Prostate gland (tissue), 2 donors: ENCODE measurements at places on chromosomes 5 and 9. TPM values are rescaled to one million over a fixed set of nuclear protein-coding genes. Genes with fewer than 3 reads are reported as not detected.

DNA sequence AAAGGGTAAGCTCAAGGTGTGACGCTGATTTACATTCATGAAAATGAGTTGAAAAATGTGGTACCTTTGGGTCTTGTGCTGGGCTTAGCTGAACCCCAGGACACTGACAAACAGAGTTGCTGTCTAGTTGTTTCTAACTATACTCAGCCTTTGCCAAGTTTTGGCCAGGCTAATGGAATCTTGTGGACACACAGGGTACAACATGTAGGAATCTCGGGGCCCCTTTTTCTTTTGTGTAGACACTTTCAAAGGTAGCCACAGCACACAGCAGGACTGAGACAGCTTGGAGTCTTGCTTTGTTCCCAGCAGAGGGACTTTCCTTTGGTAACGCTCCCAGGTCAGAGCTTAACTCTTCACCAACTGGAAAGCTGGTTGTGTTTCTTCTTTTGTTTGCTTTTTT lies 7.8 kb downstream of the LIX1 start:
- DNase-seq, result no peak

- DNase-seq, result no peak
Observed at GRCh38 chr9:134252084-134252830, 74.0 kb upstream of the RXRA start.

The DDX4 gene
- not detected for total RNA-seq

The UBAC1 gene
- total RNA-seq, result 53.7 TPM

GRCh38 chr9:89606049-89606623 lies 1.3 kb downstream of the GADD45G start:
- DNase-seq, result peak; percentile 74

GRCh38 chr5:107557051-107557658 lies 113.6 kb downstream of the EFNA5 start:
- peak; percentile 68 for DNase-seq

DNA sequence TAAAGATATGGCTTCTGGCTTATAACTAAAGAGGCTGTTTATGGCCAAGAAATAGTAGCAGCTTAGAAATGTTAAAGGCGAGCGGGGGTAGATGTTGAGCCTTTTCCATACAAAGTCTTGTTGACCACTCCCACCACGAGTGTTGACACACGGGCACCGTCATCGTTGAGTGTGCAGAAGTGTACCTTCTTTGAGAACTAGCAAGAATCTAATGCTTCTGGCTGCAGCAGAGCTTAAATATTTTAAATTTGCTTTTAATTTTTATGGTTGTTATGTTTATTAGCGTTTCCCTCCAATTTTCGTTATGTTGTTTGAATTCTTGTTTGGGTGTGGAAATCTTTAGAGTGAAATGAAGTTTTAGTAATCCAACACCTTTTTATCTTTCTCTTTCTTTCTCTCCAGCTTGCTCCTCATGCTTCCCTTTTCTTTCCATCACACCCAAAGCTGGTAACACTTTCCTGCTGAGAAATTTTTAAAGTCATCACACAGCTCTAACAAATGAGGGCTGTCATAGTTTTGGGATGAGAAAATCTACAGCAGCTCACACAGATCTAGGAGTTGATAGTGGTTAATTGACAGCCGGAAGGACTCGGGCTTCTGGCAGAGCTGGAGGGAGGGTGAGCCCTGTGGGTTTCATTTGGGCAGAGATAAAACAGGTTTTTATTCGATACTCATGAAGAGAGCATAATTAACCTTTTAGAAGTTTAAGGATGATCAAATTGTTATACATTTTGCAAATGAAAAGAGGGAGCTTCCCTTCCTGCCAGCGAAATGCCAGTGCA lies 120.1 kb upstream of the ZNF608 start:
- DNase-seq, result no peak

The RICTOR gene
- total RNA-seq, result 36.8 TPM

- DNase-seq, result no peak
Observed at GRCh38 chr5:159972538-159973362, 36.2 kb upstream of the TTC1 start.

GRCh38 chr5:158878227-158878626 lies 221.5 kb downstream of the EBF1 start:
- DNase-seq, result no peak

DNA sequence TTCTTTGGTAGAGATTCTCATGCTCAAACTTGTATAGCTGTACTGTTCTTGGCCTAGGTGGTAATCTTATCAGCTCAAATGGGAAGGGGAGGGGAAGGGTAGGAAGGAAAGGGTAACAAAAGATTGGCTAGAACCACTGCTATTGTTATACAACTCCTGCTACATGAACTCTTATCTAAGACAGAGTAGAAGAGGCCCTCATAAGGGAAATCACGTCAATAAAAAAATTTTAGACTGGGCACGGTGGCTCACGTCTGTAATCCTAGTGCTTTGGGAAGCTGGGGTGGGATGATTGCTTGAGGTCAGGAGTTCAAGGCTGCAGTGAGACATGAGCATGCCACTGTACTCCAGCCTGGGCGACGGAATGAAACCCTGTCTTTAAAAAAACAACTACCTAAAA lies 15.9 kb downstream of the STOM start:
- no peak for DNase-seq

DNA sequence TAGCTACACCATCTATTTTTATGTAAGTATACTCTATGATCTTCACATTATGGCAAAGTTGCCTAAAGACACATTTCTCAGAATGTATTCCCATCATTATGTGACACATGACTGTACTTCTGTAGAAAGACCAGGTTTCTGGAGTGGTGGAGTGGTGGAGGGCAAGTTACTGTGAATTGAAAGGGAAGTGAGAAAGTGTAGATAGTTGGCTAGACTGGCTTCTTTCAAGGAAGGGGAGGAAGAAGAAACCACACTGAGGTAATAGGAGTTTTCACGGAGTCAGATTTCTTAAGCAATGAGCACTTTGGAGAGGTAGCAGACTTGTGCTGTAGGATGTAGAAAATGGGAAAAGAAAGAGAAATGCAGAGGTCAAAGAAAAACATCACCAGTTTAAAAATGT lies 50.9 kb upstream of the EQTN start:
- no peak for DNase-seq

DNA sequence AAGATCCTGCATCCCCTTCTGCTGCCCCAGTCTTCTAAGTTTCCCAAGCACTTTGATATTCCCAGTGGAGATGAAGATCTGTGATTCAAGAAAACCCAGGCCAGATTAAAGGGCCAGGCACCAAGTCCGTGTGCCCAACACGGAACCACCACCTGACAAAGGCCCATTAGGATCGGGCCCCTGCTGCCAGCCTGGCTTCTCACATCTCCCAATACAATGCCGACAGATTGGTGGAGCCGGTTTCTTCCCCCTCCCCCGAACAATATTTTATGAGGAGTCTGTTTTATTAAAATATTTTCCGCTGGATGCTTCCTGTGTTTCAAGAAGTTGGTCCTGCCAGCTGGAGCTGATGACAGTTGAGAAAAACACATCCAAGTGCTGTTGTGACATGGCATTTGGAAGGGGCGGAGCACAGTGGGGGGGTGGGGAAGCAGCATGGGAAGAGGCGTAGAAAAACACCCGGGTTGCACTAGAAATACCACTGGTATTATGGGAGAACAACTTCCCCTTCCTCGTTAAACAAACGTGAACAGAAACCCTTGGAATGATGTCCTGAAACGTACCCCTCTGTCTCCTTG lies 45.0 kb downstream of the CRB2 start:
- DNase-seq, result no peak

The DNAH5 gene
- 3.7 TPM for total RNA-seq

GRCh38 chr5:29992248-29992647 lies 1201.2 kb upstream of the CDH6 start:
- no peak for DNase-seq

DNA sequence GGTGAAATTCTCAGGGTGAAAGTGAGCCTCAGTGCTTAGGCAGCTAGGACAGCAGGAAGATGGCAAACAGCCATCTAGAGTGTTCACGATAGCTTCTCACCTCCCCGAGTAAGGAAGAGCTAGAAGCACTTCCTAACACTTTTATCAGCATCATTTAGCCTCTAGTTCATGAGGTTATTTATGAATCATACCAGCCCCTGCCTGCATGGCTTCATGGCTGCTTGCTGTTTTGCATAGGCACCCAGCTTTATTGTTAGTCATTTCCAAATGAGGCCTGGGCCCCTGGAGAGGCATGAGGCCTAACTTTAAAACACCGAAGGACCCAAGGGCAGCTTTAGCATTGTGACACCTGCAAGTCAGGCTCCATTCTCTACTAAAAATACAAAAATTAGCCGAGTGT lies 134.9 kb upstream of the PANK3 start:
- no peak for DNase-seq

The IFNA10 gene
- not detected for total RNA-seq

DNA sequence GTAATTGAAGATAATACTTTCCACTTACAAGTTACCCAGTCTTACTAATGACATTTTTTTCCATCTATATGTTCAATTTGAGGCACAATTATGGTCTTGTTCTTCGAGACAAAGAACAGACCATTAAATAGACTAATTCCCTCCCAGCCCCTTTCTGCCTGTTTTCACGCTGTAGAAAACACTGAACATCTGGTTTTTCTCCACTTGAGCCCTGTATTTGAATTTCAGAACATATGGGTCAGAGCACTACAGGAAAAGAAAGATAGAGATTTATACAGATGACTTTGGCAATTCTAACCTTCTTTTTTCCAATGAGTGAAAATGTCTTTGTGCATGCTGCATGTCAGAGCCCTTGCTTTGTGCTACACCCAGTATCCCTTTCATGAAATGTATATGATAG lies 506.9 kb downstream of the LRRC70 start:
- DNase-seq, result no peak

The PLPP1 gene
- total RNA-seq, result 823 TPM

- no peak for DNase-seq
Observed at GRCh38 chr9:106861640-106862109, 1.3 kb upstream of the ZNF462 start.

- no peak for DNase-seq
Observed at GRCh38 chr9:106890608-106891007, 27.6 kb downstream of the ZNF462 start.

DNA sequence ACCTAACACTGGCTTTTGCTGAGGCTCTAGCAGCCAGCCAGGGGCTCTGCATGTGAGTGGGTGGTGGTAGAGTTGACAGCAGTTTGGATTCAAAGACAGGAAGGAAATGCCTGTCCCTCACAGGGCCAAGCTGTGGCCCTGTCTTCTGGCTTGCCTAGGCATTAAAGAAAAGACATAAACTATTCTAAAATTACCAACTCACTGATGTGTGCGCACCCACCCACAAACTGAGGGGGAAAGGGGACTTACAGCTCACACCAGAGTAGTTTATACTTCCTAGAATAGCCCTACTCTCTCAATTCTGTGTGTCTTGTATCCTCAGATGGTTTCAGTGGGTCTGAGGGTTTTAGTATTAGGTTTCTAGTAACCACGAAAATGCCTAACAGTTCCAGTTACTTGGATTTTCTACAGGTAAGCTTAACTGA lies 18.3 kb upstream of the IL13 start:
- no peak for DNase-seq

- DNase-seq, result no peak
Observed at GRCh38 chr5:124060413-124061067, 548.6 kb downstream of the CSNK1G3 start.

DNA sequence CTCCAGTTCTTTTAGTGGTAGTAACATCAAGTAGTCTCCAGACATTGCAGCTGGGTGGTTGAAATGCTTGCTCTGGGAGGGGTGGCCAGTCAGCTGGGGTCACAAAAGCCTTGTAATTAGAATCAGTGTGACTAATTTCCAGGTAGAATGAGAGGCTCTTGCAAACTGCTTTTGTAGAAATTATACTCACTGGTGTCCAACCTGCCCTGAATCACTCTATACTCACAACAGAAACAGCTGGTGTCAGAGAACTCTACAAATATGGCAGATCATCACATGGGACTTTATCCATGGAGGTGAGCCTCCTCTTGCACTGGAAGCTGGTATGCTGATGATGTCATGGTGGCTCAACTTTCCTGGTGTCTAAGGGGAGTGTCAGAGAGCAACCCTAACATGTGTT lies 71.3 kb downstream of the SH3TC2 start:
- no peak for DNase-seq

- no peak for DNase-seq
Observed at GRCh38 chr5:90161414-90161813, 248.1 kb downstream of the CETN3 start.

DNA sequence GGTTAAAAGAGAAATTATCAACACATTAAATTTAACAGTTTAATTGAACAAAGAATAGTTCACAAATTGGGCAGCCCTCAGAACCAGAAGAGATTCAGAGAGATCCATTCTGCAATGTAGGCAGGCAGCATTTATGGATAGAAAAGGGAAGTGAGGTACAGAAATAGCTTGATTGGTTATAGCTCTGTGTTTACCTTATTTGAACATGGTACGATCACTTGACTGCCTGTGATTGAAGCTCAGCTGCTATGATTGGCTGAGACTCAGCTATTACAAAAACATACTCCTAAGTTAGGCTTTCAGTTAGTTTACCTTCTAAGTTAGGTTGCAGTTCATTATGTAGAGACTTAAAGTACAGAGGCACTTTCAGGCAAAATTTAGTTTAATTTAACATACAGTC lies 7.3 kb downstream of the CNTRL start:
- DNase-seq, result no peak

DNA sequence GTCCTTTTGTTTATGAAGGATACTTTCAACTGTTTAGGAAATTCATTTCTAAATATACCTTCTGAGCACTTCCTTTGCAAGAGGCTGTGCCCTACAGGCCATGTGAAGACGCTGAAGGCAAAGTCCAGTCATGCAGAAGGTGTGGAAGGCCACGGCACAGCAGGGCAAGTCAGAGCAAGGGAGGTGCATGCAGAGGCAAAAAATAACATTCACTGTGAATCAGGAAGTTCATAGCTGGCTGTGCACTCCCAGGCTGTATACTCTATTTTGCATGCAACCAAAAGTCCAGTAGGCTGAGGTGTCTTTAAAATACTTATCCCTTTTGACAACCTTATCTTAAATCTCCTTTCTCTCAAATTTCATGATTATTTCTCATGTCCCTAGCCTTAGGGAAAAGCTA lies 50.3 kb downstream of the GNAQ start:
- DNase-seq, result peak; percentile 31

GRCh38 chr9:125961072-125961471 lies 213.9 kb downstream of the PBX3 start:
- DNase-seq, result no peak

GRCh38 chr5:172722327-172722815 lies 48.6 kb downstream of the DUSP1 start:
- DNase-seq, result no peak

DNA sequence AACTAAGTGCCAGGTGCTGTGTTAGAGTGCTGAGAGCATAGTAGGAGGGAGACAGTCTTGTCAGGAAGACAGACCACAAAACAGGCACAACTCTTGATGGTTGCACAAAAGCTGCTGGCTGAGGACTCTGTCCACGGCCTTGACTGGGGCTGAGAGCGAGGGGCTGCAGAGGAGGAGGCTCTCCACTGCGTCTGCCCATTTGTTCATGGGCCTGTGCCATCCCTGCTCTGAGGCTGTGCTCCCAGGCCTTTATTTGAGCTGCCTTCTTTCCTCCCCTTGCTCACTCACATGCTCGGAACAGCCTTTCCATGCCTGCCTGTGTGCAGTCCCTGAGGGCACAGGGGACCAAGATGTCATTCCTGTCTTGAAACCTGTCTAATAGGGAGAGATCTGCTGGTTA lies 147.8 kb downstream of the CACNA1B start:
- DNase-seq, result no peak
